ENCODE measurements at places on chromosomes 5 and 9.

- DNase-seq, result no peak
Measured at GRCh38 chr9:1222511-1222910, 172.4 kb downstream of the DMRT2 start.

DNA sequence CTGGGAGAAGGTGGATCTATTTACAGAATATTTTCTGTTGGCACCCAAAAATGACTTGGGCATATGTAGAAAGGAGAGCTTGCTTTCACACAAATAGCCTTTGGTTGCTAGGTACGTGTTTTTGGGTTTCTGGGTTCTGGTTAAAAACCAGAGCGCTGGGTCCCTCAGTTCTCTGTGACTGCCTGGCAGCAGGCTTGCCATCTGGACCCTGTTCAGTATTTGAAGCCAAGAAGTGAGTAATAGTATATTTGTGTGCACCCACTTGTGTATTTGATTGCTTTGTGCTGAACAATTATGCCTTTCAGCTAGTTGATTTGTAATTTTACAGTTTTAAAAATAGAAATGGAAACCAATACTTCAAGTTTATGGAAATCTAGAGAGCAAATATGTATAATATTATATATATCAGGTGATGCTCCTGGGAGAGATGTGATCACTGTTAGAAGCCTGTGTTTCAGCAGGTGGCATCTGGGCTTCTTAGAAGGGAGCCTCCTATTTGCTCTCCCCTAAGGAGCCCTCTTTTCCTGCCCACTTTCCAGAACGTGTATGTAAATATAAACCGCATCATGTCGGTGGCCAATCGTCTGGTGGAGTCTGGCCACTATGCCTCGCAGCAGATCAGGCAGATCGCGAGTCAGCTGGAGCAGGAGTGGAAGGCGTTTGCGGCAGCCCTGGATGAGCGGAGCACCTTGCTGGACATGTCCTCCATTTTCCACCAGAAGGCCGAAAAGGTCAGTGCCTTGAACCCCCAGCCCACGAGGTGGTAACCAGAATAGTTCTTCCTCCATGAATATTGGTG, 153.6 kb downstream of the TRIO start:
- DNase-seq, result no peak

DNA sequence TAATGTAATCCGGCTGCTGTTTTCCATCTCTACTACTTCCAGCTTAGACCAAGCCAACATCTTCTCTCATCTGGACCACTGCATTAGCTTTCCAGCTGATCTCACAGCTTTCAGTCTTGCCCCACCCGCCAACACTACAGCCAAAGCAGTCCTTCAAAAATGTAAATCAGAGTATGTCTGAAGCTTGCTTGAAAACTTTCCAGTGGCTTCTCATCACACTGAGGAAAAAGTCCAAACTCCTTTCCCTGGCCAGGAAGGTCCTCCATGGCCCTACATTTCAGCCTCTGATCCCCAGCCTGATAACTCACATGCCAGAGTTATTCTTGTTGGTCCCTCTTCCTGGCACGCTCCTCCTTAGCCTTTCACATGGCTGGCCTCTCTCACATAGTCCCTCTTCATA, 38.5 kb downstream of the TTC1 start:
- DNase-seq, result no peak

DNA sequence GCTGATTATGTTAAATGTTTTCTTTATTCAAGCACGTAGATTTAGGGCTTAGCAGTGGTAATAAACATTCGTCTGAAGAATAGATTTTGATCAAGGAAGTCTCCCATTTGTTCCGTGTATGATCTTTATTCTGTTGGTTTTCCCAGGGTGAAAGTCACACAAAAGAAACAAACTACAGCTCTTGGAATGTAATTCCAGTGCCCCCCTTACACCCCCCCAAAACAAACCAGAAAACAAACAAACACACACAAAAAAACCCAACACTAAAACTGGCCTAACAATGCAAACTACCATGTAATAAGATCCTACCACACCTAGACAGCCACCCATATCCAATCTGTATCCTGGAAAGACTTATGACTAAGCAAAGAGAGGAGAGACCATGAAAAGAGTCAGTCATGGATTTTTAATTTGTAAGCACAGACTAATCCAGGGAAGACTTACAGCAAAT, 196.2 kb upstream of the ELL2 start:
- DNase-seq, result no peak

GRCh38 chr5:168427224-168427623, 59.0 kb upstream of the RARS1 start:
- no peak for DNase-seq

Measured in stimulated activated CD4-positive, alpha-beta T cell treated with anti-CD3 and anti-CD28 coated beads, TNF-alpha, amount 100 ng/mL, for 1 hour (primary cell).